ENCODE measurements at places on chromosomes 5 and 9.

DNA sequence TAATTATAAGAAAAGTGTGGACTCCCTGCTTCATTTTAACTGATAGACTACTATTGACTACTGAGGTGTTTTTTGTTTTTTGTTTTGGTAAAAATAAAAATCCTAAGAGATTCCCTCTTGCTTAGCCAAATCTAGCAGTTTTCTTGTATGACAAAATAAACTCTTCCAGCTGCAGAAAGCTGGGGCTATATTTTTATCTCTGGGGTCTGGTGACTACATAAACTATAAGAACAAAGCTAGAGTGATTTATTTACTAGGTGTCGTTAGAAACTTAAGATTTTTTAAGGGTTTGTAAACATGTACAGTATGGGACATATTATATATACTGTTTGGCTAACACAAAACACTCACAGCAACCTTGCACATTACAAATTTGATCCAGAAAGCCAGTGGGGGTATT is 467.4 kb upstream of the MPDZ start:
- DNase-seq: no peak

DNA sequence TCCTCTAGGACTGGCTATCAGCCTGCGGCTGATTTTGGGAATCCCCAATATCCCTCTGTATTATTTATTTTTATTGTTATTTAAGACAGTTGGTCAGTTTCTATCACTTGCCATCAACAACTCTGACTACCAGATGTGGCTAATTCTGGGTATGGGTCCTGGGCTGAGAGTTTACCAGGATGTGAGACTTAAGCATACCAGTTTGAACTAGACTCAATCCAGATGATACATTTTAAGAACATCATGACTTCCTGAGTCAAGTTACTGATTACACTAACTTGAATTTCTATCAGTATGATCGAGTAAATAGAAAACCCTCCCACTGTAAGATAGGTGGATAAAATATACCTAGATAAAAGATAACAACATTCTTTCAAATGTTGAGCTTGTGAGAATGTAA is 634.0 kb downstream of the MAT2B start:
- no peak for DNase-seq

DNA sequence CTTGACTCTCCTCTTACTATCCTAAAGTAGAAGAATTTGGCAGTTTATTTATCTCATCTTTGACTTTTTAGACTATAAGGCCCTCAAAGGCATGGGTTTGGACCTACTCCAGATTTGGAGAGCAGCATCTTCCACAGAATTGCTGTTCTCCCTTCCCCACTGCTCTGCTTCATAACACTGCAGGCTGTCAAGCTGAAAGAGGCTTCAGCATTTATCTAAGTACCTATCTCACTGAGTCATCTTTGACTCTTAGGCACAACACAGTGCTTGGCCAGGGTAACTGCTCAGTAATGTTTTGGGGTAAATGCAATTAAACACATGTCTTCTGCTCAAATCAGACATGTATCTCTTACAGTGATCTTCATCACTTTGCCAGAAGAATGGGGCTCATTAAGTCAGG is 60.6 kb downstream of the GRIN3A start:
- no peak for DNase-seq

GRCh38 chr9:125361837-125362531 is 100.4 kb downstream of the GAPVD1 start:
- no peak for DNase-seq

DNA sequence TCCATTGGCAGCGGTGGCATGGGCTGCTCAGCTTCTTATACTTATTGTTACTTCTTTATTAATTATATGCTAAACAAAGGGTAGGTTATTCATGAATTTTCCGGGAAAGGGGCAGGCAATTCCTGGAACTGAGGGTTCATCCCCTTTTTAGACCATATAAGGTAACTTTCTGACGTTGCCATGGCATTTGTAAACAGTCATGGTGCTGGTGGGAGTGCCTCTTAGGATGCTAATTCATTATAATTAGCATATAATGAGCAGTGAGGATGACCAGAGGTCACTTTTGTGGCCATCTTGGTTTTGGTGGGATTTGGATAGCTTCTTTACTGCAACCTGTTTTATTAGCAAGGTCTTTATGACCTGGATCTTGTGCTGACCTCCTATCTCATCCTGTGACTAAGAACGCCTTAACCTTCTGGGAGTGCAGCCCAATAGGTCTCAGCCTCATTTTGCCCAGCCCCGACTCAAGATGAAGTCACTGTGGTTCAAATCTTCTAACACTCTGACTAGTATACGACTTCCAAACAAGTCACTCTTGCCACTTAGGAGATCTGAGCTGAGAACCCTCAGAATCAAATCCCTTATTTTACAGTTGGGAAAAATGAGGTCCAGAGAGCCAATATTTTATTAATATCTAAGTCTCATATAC is 237.5 kb downstream of the TRIM32 start:
- DNase-seq: no peak

- DNase-seq: no peak
Measured at GRCh38 chr9:136674786-136675349, 12.2 kb downstream of the EGFL7 start.

DNA sequence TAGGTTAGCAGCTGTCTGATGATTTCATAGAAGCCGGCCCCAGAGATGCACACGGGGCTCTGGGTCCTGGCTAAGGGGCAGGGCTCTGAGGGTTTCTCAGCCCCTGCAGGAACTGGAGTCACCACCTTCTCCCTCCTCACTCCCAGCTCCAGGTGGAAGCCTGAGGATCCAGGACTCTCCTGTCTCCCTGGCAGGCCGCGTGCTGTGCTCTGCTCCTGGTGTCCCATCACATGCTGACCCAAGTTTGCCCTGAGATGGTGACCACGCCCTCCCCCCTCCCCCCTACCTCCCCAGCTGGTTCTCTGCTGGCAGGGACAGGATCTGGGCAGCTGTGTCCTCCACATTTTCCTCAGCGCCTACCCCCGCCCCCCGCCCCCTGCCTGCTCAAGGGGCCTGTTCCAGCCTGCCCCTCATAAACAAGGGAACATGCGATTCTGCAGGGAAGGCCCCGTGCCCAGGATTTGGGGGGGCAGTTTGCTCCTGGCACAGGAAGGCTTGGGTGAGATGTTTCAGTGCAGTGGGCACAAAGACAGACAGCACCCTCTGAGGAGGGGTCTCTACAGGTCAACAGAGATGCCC is 87.4 kb downstream of the PSD2 start:
- DNase-seq: no peak

GRCh38 chr5:150651382-150651781 is 9.7 kb upstream of the MYOZ3 start:
- DNase-seq: no peak

GRCh38 chr5:170006021-170006420 is 25.7 kb upstream of the INSYN2B start:
- no peak for DNase-seq

DNA sequence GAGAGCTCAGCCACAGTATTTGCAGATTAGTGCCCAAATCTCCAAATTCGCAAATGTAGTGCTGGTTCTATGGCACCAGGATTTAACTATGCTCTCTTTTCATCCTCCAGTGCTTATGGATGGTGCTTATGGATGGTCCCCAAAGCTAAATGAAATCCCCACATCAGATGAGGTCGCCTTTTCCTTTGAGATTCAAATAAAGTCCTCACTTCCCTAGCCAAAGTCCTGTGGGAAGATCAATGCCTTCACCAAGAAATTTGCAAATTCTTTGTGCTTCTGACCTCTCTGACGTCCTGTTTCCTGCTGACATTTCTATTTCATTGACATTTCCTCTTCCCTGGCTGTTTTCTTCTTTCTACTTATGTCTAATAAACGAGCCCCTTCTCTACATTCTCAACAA is 1077.0 kb upstream of the C9orf72 start:
- DNase-seq: no peak

- no peak for DNase-seq
Measured at GRCh38 chr9:99176527-99177013, 45.2 kb downstream of the ALG2 start.

DNA sequence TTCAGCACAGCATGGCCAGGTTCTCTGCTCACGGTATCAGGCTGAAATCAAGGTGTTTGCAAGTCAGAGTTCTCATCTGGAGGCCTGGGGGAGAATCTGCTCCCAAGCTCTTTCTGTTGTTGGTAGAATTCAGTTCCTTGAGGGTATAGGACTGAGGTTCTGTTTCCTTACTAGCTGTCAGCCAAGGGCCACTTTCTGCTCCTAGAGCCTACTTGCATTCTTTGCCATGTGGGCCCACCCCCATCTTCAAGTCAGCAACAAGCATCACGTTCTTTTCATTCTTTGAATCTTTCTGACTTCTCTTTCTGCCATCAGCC is 7.4 kb upstream of the CDC42SE2 start:
- no peak for DNase-seq

- peak; percentile 87 for DNase-seq
Measured at GRCh38 chr9:106892632-106893031, 29.7 kb downstream of the ZNF462 start.

GRCh38 chr5:169711551-169712225 is 74.6 kb downstream of the DOCK2 start:
- DNase-seq: no peak

DNA sequence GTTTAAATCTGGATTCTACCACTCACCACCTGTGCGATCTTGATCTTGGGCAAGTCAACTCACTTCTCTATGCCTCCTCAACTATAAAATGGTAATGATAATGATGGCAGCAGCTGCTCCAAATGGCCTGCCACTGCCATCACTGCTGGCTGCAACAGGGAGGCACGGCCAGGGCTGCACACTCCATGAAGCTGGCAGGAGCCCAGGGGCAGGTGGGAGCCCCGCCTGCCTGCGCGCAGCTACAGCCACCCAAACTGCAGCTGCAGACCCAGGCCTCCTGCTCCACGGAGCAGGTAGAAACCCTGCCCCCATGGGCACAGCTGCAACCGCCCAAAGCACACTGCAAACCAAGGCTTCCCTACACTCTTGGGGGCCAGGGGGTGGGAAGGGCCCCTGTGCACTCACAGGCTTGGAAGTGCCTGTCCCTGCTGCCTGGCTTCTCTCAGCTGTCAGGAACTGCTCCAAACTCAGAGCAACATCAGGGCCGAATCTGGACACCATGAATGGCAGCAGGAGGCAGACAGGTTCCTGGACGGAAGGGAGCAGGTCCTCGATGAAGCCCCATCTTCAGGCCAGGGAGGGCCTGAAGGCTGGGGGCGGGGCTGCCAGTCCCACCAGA is 57.6 kb downstream of the PRELID2 start:
- DNase-seq: no peak
